ENCODE measurements at places on chromosomes 5 and 9. TPM values are rescaled to one million over a fixed set of nuclear protein-coding genes. Genes with fewer than 3 reads are reported as not detected.

DNA sequence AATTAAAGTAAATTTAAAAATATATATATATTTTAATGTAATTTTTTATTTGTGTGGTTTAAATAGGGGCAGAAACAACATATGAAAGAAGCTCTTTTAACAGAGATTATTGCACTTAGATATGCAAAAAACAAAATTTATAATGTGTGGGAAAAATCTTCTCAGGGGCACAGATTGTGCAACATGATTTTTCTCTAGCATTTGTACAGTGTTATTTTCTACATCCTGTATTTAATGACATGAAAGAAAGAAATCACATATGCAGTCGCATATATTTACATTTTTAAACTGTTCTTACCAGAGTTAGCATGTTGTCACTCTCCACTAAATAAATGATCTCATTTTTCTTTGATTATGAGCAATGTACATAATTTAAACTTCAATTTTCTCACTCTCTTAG is 265.3 kb upstream of the CTNND2 start:
- H3K27me3 ChIP-seq = no peaks in the 10 kb centered on the region
- H3K36me3 ChIP-seq = no peaks in the 10 kb centered on the region
- DNase-seq = no peak
- H3K27ac ChIP-seq = no peak overlapping the region
- no peaks in the 10 kb centered on the region for H3K4me1 ChIP-seq
- no peak overlapping the region for H3K4me3 ChIP-seq

- no peak overlapping the region for H3K27ac ChIP-seq
- H3K27me3 ChIP-seq = no peaks in the 10 kb centered on the region
- H3K4me3 ChIP-seq = no peak overlapping the region
- H3K4me1 ChIP-seq = no peaks in the 10 kb centered on the region
Observed at GRCh38 chr9:34102796-34103195, 23.7 kb downstream of the DCAF12 start.

DNA sequence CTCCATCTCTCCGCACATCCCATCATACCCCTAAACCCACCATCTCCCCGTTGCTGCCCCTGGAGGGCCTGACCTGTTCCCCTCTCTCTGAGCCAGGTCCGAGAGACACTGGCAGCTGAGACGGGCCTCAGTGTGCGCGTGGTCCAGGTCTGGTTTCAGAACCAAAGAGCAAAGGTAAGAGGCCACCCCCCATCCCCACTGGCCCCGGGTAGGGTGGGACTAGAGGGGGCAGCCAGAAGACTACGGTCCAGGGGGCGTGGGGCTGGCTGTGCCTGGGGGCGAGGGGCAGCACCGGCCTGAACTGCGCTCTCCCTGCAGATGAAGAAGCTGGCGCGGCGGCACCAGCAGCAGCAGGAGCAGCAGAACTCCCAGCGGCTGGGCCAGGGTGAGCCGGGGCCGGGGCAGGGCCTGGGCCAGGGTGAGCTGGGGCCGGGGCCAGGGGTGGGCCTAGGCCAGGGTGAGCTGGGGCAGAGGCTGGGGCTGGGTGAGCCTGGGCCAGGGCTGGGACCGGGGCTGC is 79.8 kb downstream of the LMX1B start:
- no peaks in the 10 kb centered on the region for H3K36me3 ChIP-seq
- no peak overlapping the region for H3K4me3 ChIP-seq
- H3K27ac ChIP-seq = no peak overlapping the region
- DNase-seq = no peak
- H3K4me1 ChIP-seq = no peaks in the 10 kb centered on the region

Gene C1QTNF3
- total RNA-seq = 7.6 TPM

Gene S100Z
- total RNA-seq = 1.7 TPM
